CD4-positive, alpha-beta T cell treated with Interleukin-17A for 1 hour (primary cell): ENCODE measurements at places on chromosomes 3 and 15.

DNA sequence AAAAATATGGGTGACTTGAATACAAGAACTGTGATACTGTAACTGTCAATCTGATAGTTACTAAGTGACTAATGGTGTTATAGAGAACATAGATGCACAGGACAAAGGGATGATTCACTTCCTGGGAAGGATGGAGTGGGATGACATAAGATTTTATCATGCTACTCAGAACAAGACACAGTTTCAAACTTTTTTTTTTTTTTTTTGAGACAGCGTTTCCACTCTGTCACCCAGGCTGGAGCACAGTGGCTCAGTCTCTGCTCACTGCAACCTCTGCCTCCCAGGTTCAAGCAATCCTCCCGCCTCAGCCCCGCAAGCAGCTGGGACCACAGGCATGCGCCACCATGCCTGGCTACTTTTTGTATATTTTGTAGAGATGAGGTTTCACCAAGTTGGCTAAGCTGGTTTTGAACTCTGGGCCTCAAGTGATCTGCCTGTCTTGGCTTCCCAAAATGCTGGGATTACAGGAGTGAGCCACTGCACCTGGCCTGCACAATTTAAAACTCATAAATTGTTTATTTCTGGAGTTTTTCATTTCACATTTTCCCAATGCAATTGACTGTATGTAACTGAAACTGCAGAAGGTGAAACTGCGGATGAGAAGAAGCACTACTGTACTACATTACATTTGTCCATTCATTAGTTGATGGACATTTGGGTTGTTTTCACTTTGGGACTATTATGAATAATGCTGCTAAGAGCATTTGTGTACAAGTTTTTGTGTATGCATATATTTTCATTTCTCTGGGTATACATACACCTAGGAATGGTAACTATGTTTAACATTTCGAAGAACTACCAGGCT is 40.6 kb downstream of the ADIPOQ start:
- no peak for DNase-seq

DNA sequence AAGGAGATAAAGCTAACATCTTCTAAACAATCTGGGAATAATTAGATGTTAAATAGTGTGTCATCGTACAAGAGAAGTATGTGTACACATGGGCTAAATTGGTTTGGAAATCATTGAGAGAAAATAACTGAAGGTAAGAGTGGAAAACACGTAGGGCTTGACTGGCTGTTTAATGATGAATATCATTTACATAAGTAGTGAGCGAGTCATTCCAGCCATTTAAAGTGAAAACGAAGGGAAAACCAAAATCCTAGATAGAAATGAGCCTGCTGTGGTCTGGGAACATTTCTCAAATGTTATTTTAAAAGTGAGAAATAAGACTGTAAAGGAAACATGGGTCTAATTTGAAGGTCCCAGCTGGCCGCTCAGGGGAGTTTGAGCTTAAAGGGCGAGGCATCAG is 41.9 kb upstream of the KCNMB2 start:
- no peak for DNase-seq

DNA sequence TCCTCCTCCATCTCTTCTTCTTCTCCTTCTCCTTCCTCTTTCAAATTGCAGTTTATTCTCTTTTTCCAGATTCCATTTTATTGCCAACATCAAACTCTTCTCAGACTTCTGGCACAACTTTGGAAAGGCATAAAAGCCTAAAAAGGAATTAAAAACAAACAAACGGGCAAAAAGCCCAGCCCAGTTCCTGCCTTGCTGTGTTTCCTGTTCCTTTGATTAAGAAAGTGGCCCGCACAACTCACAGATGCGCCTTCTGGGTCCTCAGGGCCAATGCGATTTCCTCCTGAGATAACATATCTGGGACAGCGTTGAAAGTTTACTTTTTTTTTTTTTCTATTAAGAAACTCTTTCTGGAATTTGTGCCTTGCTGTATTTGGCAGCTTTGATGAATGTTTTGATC is 158.7 kb upstream of the UBE3A start:
- DNase-seq = no peak

- DNase-seq = no peak
Measured at GRCh38 chr3:149363053-149363452, 14.4 kb downstream of the TM4SF1 start.

DNA sequence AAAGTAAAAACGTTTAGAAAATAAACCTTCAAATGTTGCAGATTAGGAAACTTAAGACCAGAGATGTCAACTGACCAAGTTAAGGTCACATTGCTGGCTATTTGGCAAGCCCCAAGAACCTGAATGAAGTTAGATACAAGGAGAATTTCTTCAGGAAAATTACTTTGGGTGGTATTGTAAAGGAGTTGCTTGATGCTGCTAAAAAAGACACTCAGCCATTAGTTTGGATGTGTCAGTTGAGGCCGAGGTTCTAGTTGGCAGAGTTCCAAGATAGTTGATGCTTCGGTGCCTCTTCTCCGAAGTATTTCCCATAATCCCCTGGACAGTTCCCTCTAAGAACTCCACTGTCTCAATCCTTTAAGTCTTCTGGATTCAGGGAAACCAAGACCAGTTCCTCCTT is 24.3 kb downstream of the SIAH2 start:
- DNase-seq = no peak

DNA sequence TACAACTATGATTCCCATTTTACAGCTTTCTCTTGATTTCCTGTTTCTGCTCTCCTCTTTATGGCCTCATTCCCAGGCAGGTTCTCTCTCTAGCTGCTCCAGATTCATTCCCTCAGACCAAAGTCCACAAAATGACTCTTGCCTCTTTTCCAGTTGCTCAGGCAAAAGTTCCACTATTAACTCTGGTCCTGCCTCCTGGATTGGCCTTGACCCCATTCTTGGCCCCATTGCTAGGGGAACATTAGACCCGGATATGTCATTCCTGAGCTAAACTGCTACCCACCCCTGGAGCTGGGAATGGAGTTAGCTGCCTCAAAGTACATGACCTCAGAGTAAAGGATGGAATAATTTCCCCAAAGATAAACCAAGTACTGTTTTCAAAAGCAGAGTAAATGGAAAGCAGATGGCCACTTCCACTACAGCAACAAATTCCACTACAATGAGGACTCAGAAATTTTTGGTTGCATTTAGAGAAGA is 73.0 kb upstream of the GAP43 start:
- DNase-seq = no peak

- DNase-seq = no peak
Measured at GRCh38 chr3:139540651-139541531, 1.3 kb upstream of the RBP1 start.

GRCh38 chr15:53918180-53919079 is 59.8 kb upstream of the UNC13C start:
- DNase-seq = no peak

DNA sequence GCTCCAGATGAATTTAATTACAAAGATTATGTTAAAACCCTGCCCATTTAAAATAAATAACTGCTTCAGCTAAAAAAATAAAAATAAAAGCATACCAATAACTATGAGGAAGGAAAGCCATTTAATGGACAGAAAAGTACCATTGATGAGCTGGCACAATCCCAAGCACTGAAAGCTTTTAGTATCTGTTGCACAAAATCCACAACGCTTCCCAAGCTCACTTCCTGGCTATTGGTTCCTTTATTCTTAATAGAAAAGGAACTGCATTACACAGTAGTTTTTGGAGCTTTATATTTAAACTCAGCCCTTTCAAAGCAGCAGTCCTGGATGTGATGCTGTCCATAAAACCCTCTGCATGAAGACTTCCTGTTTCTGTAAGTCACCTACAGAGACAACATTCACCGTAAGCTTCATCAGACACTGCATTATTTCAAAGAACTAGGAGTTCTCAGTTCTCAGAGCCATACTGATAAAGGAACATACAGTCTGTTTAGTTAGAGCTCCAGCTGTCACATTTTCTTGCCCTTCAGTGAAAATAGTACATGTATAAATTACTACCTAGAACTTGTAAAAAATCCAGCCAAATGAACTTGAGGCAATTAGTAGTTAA is 81.5 kb downstream of the CSNK1G1 start:
- no peak for DNase-seq

DNA sequence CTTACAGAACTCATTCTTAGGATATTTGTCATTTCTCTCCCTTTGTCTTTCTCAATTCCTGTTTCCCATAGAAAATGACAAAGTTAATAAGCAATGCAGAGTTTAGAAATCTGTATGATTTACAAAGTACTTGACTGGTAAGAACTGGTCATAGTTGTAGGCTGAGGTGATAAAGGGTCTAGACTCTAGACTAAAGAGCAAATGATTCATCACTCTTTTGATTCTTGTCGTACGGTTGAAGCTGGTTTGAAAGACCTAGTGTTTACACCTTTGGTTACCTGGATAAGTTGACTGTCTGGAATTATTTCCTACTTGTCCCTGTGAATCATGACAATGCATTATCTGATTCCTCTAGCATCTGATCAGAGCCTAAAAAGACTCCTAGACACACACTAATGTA is 58.9 kb upstream of the TP63 start:
- DNase-seq = no peak

- no peak for DNase-seq
Measured at GRCh38 chr3:179710079-179710478, 57.2 kb downstream of the USP13 start.

- DNase-seq = no peak
Measured at GRCh38 chr3:25038922-25039321, 389.1 kb upstream of the RARB start.

- no peak for DNase-seq
Measured at GRCh38 chr3:155423526-155424322, 130.2 kb upstream of the STRIT1 start.

DNA sequence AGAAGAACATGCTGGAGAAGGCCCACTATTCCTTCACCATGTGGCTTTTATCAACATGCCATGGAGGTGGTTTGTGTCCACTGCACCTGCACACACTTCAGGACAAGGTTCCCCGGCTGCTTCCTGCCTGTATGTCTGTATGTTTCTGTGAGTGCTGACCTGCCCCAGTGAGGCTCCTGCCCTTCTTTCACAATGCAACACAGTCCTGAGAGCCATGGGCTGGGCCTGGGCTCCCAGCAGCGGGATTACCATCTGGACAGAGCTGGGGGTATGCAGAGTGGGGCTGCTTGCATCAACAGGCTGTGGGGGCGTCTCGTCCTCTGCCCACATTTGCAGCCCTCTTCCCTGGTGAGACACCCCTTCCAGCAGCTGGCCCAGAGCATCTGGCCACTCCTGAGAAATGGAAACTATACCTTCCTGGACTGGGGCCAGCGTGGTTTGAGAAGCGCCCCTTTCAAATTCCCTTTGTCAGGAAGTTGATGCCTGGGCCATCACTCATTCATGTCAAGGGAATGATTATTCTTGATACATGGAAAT is 29.3 kb upstream of the C15orf39 start:
- DNase-seq = no peak

DNA sequence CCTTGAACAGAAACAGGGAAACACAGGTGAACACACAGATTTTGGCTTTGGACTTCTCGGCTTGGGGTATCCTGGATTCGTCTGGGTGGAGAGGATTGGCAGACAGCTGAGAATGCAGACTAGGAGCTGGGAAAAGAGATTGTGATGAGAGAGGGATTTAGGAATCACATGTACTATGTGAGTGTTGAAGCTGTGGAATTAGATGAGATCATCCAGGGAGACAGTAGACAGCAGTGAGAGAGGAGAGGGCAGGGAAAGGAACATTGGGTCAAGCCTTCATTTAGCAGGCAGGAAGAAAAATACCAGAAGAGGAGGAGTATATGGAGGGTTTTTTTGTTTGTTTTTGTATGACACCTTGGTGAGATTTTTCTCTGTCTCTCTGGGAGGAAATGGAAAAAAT is 262.1 kb upstream of the TBL1XR1 start:
- DNase-seq = no peak

DNA sequence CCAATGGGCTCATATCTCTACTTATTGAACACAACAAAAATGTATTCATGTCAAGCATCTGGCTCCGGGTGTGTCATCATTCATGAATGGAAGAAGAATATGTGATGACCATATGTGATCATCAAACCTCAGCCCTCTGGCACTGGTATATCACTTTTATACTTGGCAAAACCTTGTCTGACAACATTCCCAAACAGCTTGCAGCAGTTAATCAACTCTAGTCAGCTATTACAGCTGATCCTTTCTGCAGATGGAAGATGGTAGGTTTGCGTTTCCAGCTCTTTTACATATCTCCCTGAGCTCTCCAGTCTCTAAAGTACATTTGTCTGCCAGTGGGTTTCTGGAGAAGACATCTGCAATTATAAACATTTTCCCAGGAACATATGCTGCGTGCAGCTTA is 6.6 kb downstream of the PLSCR5 start:
- DNase-seq = no peak

DNA sequence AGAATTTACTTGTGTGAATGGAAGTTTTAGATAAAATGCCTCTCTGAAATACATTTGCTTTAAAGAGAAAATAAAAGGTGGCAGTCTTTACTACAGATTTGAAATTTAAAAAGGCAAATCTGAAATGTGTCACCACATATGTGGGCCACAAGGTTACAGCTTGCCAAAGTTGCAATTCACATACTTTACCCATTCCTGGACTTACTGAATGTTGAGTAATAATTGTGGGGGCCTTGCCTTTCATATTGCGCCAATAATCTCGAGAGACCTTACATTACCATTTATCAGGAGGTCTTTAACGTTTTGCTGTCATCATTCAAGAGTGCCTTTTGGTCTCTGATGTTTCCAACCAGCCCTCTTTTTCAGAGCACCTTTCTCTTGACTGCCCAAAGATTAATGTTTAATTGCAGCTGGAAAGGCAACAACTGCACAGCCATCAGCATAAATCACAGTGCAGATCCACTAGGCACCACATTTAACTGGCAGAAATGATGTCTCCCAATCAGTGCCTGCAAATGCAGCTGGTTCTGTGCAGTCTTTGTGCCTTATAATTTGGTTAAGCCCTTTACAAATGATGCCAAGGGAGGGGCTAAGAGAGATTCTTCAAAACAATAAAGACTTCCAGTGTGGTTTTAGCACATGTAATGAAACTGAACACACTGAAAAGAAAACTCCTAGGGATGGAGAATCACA is 206.8 kb downstream of the MAGI1 start:
- DNase-seq = no peak

- no peak for DNase-seq
Measured at GRCh38 chr15:70758790-70759462, 4.4 kb downstream of the UACA start.

GRCh38 chr3:154378311-154378710 is 51.7 kb downstream of the GPR149 start:
- DNase-seq = no peak

DNA sequence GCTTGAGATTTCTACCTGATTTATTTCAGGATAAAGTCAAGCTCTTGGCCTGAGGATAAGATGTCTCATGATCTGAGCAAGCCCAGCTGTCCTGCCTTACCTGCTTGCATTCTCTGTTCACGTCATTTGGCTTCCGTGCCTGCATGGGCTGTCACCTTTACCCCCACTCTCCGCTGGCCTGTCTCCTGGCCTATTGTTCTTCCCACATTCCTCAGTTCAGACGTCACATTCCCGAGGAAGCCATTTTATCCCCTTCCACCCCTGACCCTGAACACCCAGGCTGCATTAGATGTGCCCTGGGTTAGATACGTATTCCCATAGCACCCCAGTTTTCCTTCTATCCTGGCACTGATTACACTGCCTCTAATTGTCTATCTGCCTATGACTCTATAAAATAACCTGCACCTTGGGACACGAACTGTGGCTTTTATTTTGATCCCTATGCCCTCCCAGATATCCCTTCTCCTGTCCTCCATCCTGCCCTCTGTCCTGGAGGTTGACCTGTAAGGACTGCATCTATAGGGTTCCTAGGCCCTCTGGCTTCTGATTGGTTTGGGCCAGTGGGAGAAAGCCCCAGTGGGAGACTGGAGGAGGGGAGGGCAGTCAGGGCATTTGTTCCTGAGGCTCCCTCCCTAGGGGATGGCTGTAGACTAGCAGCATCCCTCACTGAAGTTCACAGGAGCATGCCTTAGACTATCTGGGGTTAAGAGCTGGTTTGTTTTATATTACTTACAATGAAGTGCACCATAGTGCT is 19.2 kb upstream of the UBE2Q2 start:
- no peak for DNase-seq

- no peak for DNase-seq
Measured at GRCh38 chr3:129462361-129462968, 22.4 kb downstream of the IFT122 start.
